Activated T-cell treated with anti-CD3 and anti-CD28 coated beads for 48 hours (primary cell): ENCODE measurements at places on chromosomes 2 and 18.

DNA sequence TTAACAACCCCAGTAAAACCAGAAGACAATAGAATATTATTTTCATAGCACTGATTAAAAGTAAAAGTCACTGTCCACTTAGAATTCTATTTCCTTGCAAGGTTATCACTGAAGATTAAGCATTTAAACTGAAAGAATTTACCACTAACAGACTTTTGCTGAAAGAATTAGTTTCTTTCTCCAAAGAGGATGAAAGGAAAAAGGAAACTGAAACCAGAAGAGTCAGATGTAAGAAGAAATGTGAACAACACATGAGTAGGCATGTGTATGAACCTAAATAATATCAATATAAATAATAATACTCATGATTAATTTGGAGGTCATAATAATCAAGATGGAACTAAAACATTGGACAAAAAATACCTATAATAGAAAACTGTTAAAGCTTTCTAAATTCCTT, 82.4 kb upstream of the KLHL29 start:
- no peak for DNase-seq

DNA sequence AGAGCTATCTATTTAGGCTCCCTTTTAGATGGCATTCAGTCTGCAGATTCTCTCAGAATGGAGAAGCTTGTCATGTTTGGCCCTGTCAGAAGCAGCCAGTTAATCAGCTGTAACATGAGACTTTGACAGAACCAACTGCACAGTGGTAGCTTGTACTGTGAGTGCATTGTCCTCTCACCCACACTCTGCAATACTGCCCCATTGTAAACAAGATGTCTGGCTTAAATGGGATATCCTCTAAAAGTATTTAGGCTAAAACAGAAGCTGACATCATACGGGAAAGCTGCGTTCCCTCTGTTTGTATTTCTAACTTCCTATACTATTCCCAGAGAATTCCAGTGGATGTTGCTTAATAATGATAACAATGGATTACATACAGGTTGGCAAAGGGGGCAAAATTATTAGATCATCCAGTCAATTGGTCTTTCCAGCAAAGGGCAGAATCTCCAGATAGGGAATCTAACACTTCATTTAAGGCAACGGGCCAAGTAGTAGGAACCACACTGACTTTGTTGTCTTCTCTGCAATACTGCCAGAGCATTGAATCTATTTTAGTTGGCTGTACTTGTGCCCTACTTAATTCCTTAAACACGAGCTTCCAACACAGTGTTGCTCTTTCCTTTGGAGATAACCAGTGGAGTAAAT, 15.4 kb upstream of the STAT4 start:
- DNase-seq, result no peak

DNA sequence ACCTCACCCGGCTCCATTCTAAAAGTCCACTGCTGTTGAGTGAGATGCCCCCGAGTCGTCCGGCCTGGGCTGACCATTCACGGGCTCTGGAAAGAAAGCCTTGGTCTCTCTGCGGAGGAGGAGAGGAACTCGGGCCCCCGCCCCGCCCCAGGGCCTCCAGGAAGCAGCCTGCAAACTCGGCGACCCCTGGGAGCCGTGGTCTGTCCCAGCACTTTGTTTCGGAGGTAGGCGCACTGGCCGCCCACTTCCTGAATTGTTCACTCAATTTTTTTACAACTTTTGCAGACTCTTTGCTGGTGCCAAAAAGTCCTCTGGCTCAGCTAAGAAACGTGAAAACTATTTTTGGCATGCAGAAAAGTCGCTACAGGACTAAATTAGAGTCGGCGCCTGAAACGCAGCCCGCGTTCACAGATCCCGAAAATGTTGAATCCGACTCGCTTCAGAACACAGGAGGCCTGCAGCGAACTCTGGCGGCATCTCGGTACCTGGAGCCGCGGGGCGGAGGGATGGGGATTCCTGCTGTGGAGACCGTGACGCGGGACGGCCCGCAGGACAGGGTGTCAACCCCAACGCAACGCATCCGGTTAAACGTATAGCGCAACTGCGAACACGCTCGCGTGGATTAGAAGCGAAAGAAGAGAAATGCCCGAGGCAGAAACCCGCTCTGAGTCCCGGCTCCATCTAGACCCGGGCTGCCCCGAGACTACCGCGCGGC, 1.5 kb downstream of the PXDN start:
- peak; percentile 10 for DNase-seq

- no peak for DNase-seq
Measured at GRCh38 chr2:99977966-99978365, 164.4 kb downstream of the AFF3 start.

DNA sequence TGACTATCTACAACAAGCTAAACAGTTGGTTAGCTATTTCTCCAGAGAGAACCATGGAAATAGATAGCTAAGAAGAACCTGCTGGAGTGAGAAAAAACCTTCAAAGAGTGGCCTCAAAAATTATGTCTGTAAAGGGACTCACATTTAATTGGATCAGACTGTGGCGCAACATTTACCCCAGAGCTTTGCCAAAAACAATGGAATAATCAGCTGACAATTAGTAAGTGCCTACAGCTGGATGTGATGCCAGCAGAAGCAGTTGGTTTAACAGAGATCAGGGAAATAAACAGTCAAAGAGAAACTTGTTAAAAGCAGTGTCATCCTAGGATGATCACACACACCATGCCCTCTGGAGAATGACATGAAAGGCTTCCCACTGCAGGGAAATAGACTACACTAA, 310.7 kb downstream of the CLIP4 start:
- DNase-seq, result no peak

DNA sequence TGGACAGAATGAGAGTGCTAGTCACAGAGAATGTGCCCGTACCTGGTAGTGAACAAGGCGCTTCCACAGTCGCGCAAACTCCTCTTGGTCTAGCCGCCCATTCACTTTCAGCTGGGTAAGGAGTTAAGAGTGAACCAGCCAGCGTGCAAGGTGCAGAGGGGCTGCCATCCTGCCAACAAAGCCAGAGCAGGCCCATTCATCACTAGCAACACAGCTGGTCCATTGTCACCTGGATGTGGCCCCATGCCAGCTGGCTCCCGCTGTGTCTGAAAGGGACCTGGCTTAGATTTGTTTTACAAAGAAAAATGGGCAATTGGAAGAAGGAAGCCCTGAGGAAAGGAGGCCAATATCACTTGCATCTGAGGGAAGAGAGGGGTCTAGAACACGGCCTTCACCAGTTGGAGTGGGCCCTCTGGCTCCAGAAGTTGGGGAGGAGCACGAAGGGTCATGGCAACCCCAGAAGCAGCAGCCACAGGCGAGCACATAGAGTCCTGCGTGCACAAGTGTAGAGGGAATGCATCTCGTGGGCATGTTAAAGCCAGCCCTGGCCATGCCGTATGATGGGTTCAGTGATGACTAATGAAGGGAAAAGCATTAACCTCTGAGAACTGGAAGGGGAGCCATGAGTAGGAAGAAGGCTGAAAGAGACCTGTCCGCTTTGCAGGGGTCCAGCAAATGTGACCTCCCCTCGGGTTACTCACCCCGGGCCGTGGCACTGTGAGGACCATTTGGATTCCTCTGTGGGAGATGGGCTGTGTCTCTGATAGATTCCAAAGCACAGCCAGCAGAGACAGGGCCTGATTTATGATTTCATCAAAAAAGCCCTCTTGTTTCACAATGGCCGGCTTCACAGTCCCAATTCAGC, 70.6 kb downstream of the CAPN13 start:
- DNase-seq, result no peak

GRCh38 chr2:216733046-216733445, 37.7 kb upstream of the IGFBP5 start:
- no peak for DNase-seq

GRCh38 chr18:21262979-21263378, 20.9 kb downstream of the GREB1L start:
- no peak for DNase-seq

DNA sequence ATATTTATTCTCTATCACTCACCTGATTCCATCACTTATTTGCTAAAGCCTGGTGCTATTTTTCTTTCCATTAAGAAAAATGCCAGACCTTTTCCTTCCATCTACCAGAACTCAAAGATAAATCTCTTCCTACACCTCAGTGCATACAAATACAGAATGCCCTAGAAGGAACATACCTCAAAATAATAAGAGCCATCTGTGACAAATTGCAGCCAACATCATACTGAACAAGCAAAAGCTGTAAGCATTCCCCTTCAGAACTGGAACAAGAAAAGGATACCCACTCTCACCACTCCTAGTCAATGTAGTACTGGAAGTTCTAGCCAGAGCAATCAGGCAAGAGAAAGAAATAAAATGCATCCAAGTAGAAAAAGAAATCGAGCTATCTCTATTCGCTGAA, 315.9 kb upstream of the UBE2E3 start:
- no peak for DNase-seq

- DNase-seq, result no peak
Measured at GRCh38 chr2:201709747-201710146, 11.3 kb upstream of the MPP4 start.

- DNase-seq, result no peak
Measured at GRCh38 chr2:199085261-199085660, 372.5 kb downstream of the SATB2 start.

DNA sequence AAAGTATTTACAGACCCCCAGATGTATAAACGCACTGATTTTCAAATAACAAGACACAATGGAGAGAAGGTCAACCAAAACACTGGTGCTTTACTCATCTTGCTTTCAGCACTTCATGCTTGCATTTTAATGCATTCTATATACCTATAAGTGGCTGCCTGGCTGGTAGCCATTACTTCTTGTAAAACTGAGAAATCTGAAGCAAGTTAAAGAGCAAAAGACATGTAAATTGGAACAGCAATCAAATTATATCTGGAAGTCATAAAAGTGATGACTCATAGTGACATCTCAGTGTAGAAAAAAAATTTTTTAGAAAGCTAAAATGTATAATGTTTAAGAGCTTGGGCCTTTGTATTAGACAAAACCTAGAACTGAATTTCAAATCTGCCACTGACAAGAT, 106.2 kb downstream of the CCDC141 start:
- no peak for DNase-seq

- DNase-seq, result no peak
Measured at GRCh38 chr2:211948932-211949331, 589.7 kb downstream of the ERBB4 start.

- DNase-seq, result no peak
Measured at GRCh38 chr18:44341759-44342158, 338.9 kb upstream of the SETBP1 start.

DNA sequence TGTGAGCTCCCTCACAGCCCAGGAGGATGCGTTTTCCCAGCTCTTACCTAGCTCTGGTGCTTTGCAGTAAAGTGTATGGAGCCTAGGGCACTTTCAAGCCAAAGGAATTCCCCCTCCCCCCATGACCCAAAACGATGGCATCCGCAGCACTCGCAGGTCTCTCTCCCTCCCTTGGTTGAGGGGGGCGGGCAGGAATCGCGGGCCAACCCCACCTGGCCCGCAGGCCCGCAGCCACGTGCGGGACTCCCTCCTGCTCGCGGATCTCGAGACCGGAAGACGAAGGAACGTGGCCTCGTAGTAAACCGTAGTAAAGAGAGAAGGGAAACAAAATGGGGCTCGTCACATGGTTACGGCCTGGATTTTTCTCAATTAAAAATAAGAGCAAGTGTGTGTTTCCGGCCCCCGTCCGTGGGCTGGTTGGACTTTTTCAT, 8.5 kb downstream of the IRS1 start:
- DNase-seq, result peak; percentile 36

DNA sequence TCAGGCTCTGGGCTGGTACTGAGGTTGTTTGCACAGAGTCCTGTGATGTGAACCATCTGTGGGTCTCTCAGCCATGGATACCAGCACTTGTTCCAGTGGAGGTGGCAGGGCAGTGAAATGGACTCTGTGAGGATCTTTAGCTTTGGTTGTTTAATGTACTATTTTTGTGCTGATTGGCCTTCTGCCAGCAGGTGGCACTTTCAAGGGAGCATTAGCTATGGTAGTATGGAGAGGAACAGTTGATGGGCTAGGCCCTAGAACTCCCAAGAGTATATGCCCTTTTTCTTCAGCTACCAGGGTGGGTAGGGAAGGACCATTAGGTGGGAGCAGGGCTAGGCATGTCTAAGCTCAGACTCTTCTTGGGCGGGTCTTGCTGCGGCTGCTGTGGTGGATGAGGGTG, 257.0 kb upstream of the GYPC start:
- DNase-seq, result peak; percentile 4

DNA sequence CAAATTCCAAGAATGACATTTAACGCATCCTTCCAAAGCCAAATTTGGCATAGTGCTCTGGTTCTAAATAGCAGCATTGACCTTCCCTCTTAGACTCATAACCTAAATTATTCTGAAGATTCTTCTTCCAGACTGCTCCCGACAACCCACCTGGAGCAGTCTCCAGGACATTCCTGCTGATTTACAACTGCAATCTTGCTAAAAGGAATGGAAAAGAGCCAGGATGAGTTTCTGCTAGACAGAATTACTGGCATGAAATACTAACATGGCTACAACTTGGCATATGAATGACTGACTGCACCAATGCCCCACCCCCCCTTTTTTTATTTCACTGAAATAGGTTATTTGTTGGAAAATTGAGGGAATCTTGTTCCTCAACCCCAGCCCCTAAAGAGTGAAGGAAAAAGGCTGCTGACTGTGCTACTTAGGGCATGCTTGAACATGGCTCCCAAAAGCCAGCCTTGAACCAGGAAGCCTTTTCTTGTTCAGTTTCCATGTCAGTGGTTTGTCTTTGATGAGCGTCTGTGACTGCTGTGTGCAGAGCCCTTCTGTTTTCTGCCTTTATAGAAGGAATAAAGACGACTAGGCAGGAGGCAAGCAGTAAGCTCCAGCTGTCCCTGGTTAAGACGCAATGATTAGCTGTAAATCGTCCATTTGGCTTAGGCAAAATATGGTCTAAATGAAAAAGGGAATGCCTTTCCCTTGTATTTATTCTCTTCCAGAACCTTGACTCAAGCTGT, 47.4 kb upstream of the ITGB6 start:
- no peak for DNase-seq

GRCh38 chr2:209821806-209822205, 50.2 kb downstream of the UNC80 start:
- no peak for DNase-seq

- peak; percentile 33 for DNase-seq
Measured at GRCh38 chr2:46650556-46651001, 171.2 kb downstream of the TMEM247 start.

DNA sequence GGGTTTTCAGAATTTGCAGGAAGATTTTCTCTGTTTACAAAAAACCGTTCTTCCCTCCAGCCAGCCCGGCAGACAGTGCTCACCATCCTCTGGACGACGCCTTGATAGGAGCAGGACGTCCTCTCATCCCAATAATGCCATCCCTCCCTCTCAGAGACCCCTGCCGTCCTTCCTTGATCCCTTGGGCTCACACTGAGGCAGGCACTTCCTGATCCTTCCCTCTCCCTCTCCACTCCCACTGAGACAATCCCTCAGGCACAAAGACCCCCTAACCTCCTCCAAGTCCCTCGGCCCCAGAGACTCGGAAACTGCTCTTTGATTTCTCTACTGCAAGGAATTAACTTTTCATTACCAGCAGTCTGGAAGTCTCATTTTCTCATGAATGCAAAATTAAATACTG, 42.5 kb downstream of the PAX3 start:
- no peak for DNase-seq
